Left renal cortex interstitium (tissue), 4 donors: ENCODE measurements at places on chromosomes 4 and X. TPM values are rescaled to one million over a fixed set of nuclear protein-coding genes. Genes with fewer than 3 reads are reported as not detected.

Gene BCOR
- polyA plus RNA-seq, result 52.9 TPM

Gene SULT1B1
- polyA plus RNA-seq, result 0.51 TPM

Gene CENPE
- 12.4 TPM for polyA plus RNA-seq

Gene KDR
- polyA plus RNA-seq, result 48.7 TPM

Gene GPC4
- 21.7 TPM for polyA plus RNA-seq

Gene ARX
- polyA plus RNA-seq, result not detected
